ENCODE measurements at places on chromosomes 1 and 21.
A peak's percentile ranks its signal among the peaks of the same experiment; 100 is the strongest.

DNA sequence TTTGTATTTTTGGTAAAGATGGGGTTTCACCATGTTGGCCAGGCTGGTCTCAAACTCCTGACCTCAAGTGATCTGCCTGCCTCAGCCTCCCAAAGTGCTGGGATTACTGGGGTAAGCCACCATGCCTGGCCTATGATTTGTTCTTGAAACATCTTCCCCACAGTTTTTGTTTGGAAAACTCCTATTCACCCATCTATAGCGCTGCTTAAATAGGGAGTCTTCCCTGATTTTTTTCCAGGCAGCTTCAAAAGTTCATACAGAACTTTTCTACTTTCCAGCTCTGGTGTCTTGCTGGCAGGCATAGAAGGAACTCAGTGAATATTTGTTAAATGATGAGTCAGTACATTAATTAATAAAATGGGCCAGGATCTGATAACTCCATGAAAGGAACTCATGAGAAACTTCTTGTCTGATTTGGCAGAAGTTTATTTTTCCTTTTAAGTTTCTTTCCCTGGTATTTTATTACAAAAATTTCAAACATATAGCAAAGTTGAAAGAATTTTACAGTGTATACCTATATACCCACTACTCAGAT is 33.0 kb upstream of the TTC22 start:
- no peak for DNase-seq

GRCh38 chr1:93963585-93963984 is 54.4 kb upstream of the GCLM start:
- no peak for DNase-seq

DNA sequence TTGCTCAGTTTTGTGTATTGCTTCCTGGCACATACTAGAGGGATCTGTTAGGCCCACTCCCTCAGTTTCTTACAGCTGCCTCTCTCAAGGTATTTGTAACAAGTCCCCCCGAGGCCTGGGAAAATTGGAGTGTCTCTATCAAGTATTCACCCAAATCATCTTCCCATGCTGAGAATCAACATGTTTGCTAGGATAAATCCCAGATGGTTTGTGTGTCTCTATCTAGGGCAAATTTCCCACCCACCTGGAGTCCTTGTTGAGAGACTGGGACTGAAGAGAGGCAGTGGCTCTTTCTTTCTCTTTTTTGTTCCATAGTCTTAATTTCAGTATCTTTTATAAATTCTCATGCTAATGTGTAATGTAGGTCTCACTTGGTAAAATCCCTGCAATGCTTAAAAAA is 58.0 kb downstream of the OLFM3 start:
- no peak for DNase-seq

DNA sequence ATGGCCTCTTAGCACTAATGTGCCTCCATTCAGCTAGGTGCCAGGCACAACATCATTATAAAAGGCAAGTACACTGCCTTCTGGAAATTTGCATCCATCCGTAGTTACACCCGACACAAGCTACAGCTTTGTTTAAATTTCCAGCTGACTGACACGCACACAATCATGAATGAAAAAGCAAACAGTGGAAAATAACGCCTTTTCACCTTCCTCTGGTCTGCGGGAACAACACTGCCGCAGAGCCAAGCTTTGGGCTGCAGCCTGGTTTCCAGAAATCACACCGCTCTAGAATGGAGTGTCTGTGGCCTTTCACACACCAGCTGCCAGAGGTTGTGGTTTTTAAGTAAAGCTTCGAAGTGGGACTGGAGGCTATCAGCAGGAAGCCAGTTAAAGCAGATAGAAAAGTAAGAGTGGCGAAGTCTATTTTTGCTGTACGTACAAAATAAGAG is 142.8 kb upstream of the COA6 start:
- DNase-seq, result no peak

DNA sequence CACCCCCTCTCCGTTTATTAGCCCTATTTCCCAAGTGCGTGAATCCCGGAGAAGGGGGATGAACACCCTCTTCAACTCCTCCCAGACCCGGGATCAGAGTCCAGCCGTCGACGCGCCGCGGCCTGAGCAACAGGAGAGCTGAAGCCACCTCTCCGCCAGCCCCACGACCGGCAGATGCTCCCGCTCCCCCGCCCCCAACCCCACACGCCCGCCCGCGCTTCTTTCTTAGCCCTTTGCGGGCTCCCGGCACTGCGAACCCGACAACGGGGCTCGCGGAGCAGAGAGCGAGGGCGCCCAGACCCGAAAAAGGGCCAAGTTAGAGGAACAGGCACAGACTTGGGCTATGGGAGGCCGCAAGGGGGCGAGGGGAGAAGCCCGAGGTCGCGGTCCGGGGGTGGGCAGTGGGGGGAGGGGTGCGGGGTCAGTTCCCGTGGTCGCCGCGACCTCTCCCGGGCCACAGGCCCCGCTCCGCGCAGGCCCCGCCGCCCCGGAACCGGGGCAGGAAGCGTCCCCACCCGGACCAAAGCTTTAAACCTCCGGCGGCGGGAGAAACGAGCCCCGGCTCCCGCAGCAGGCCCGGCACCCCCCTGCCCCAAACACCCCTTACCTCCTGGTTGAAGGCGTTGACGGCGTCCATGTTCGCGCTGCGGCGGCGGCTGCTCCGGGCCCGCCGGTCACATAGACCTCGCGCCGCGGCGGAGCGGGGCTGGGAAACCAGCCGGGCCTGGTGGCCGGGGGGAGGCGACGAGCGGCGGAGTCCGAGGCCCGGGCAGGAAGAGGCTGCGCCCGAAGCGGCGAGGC is 662 bp downstream of the SCAF4 start:
- DNase-seq, result peak; percentile 32

DNA sequence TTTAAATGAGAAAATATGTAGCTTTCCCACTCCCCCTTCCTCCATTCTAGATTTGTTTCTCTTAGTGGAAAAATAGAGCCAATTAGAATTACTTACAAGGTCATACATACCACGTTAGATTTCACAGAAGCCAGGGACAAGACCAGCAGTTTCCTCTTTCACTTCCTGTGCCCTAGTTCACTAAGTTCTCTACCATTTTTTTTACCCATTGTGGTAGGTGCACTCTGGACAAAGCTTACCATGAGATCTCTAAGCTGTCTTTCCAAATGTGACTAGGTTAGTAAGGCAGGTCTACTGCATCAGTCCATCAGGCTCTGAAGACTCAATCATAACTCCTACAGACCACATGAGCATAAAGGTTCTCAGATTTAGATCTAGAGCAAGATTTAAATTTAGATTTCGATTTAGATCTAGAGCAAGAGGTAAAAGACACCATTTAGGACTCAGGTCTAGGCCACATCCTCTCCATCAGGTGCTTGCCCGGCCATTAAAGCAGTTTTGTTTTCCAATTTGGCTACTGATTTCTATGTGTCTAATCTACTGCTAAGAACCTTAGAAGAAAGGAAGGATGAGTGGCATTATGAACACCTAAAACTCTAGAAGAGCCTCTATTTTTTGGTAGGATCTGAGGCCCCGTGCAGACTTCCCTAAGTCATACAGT is 235.3 kb downstream of the FAF1 start:
- DNase-seq, result no peak

DNA sequence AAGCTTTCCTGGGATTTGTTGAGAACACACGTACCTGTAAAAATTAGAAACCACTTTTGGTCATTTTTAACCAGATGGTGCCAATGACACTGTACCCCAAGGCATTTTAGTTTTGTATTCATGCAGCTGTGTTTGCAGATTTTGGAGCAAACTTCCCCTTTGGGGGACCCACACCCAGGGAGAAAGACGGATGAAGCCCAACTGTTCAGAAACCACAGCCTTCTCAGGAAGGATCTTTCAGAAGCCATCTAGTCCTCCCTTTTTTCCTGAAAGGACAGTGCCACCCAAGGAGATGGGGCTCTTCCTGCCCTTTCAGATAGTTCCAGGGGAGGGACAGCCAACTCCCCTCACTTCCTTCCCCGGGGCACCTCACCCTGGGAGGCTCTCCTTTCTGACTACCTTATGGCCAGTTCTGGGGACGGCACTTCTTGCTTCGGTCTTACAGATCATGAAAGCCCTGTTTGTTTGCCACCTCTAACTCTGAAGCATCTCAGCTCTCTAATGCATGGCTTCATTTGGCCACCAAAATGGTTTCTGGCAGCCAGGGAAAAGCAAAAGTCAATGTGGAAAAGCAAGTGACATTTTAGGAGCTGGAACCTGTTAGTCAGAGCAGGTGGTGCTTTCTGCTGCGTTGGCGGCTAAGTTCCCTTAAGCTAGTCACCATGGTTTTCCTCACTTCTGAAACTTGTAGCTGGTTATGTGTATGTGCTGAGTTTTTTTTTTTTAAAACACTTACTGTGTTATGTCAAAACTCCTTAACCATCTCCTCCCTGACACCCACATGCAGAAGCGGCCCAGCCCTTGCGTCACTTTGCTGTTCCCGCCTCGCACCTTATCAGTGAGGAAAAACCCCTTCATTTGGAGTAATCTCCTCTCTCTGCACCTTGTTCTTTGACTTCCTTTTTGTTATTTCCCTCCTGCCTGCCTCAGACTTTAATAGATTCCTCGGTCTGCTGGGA is 10.1 kb downstream of the TMCC2 start:
- DNase-seq, result no peak

Measured in effector CD4-positive, alpha-beta T cell (primary cell).